ENCODE measurements at places on chromosomes 2 and 18.

- H3K27me3 ChIP-seq, result no peaks in the 10 kb centered on the region
- H3K4me1 ChIP-seq, result no peaks in the 10 kb centered on the region
- H3K4me3 ChIP-seq, result no peak overlapping the region
- no peak overlapping the region for H3K27ac ChIP-seq
Measured at GRCh38 chr2:29923110-29923721, 1.8 kb upstream of the ALK start.

GRCh38 chr2:45637440-45637839 lies 14.0 kb upstream of the PRKCE start:
- no peak overlapping the region for H3K27ac ChIP-seq
- H3K4me1 ChIP-seq, result no peaks in the 10 kb centered on the region
- no peak for DNase-seq
- H3K27me3 ChIP-seq, result no peaks in the 10 kb centered on the region

DNA sequence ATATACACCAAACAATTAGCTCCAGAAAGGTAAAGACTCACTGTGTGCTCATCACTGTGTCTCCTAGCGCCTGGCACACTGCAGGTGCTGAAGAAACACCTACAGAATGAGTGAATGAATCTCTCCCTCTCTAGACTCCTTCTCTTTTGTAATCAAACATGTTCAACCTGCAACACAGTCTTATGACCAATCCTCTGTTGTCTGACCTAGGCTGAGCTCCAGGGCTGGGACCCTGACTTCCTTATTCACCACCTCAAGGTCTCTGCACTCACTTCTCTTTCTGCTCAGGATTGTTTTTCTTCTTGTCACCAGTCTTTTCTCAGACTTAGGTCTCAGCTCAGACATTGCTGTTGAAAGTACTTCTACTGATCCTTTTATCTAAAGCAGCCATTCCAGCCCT lies 9.8 kb downstream of the CKAP2L start:
- no peak overlapping the region for H3K4me3 ChIP-seq
- H3K27ac ChIP-seq, result no peak overlapping the region
- no peak for DNase-seq
- H3K27me3 ChIP-seq, result no peaks in the 10 kb centered on the region
- no peaks in the 10 kb centered on the region for H3K4me1 ChIP-seq

DNA sequence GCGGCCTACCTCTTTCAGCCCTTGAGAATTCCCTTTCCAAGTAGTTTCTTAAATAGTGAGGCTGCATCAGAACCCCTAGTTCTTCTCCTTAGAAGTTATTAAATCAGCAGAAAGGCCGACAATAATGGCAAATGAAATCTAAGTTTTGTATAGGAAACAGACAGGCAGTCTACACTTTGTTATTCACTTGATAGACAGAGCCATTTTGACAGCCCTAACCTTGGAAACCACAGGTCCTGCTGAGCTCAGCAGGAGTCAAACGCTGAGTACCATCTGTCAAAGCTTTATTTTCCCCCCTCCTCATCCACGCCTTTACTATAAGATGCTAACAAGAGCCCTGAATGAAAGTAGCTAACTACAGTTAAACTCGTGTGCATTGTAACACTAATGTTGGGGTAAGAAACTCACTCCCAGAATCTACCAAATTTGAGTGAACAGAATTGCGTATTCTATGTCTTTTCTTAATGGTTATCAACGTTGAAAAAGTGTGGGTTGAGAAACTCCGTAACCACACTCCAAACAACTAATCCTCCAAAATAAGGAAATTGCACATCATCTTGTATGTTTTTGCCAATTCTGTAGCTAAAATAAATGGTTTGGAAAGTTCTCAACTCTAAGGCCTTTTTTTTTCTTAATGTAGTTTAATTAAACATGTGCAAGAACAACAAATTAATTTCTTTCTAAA lies 90.6 kb upstream of the EFEMP1 start:
- no peak for DNase-seq
- H3K27me3 ChIP-seq, result no peaks in the 10 kb centered on the region
- no peak overlapping the region for H3K4me3 ChIP-seq
- no peaks in the 10 kb centered on the region for H3K36me3 ChIP-seq
- H3K4me1 ChIP-seq, result no peaks in the 10 kb centered on the region
- no peak overlapping the region for H3K27ac ChIP-seq
